Anterior cingulate cortex (tissue), 58 donors: ENCODE measurements at places on chromosomes 11 and 22.

DNA sequence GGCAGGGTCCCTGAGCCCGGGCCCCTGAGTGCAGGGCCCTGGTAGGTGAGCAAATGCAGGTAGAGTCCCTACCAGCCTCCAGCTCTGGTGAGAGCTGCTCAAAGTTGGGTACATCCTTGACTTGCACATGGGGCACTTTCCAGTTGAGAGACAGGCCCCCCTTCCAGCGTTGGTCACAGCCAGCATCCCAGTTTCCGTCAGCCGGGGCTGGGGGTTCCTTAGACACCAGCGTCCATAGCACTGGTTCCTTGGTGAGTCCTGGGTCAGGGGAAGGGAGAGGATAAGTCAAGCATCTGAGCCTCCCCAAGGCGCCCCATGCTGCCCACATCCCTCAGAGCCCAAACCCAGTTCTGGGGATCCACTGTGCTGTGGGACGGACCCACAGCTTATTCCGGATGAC lies 5.6 kb downstream of the PNPLA5 start:
- no peak for DNase-seq

DNA sequence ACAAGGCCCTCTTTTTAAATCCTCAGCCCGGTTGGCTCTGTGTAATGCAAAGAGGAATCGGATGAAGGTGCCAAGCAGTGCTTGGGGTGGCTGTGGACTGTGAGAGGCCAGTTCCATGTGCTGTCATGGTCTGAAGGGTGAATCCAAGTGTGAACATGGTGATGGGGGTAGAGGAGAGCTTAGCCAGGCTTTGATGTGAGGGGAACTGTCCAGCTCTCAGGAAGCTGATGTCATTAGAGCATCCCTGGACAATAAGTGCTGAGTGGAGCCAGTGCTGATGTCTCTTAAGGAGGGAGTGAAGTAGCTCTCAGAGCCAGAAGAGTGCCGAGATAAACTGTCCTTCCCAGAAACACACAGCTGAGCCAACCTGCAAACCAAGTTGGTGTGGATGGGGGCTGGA lies 53.6 kb downstream of the NAV2 start:
- no peak for DNase-seq

- no peak for DNase-seq
These were observed 4.0 kb downstream of the GRAP2 start for GRCh38 chr22:39904862-39905261.

DNA sequence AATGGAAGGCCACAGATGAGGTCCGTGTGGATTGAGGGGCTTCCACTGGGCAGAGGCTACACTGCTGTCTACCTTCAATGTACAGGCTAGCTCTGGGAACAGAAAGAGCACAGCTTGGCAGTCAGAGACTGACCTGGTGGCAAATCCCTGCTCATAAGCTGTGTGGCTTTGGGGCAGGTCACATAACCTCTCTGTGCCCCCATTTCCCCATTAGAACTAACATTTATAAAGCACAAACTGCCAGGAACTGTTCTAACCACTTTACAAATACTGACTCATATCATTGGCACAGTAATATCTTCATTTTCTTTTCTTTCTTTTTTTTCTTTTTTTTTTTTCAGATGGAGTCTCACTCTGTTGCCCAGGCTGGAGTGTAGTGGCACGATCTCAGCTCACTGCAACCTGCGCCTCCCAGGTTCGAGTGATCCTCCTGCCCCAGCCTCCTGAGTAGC lies 3.1 kb downstream of the FOSL1 start:
- DNase-seq, result no peak

DNA sequence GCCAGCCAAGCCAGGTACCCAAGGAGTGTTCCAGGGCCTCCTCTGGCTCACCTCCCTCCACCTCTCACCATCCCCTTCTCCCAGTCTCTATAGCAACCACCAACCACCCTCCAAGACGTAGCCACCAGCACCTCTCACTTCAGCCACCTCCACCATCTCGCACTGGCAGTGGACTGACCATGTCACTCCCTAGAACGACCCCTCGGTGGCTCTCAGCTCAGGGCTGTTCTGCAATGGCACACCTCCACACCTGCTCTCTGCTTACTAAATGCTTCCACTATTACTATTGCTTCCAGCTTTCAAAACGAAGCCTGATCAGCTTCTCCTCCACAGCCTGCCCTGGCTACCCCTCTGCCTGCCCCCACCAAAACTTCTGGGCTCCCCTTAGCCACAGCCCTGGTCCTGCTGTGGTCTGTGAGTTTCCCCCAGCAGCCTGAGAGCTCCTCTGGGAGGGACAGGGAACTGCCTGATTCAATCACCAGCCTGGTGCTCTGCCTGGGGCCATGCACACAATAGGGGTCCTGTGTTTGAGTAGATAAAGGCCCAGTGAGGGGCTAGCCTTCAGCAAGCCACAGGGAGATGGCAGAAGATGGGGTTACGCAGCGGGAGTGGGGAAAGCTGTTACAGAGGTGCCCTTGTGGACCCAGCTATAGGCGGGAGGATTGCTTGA lies 17.5 kb upstream of the CBX7 start:
- DNase-seq, result no peak

DNA sequence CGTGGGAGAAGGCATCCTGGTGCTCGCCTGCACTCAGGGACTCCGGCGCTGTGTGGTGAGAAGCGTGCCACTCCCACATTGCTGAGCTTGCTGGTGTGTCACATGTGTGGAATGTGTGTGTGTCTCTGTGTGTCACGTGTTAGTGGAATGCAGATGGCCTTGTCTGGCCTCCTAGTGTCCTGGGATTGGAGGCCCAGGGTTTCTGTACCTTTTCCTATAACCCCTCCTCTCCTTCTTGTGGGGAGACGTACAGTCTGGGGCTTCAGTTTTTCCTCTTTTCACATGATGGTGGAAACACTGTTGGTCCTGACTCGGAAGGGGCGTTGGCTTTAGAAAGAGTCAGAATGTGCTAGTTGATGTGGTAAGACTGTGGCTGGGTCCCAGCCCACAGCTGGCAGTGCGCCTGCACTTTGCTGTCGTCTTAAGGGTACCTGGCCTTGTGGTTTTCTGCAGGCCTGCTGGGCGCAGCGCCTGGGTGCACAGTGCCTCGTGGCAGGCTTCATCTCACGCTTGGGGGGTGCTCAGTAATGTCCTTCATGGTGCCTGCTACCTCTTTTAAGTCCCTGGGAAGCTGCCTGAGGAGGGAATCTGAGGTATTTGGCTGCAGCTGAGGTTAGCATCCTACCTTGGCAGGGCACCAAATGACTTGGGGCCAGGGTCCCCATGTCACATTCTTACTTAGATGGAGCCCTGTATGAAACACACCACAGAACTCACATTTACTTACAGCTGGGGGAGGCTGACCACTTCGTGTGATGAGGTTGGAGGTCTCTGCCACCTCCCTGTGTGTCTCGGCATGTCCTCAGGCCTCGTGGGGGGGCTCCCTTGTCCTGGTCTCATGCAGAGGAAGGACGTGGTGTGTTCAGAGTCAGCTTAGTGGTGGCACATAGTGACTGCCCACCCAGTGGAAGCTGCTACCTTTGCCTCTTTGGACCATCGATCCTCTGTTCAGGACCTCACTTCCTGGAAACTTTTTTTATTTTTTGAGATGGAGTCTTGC lies 61.9 kb downstream of the MED15 start:
- peak; percentile 19 for DNase-seq

DNA sequence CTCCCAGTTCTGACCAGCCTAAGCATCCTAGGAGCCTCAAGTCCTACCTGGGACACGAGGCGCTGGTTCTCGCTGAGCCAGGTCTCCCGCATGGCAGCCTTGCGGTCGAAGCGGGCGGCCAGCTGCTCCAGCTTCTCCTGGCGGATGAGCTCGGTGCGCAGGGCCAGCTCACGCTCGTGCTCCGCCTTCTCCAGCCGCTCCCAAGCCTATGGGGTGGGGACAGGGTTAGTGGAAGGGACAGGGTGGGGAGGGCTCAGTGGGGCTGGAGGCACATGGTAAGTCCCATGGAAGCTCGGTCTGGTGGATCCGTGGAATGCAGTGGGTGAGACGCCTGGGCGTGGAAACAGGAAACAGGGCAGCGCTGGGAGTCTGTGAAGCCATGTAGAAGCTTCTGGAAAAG lies 20.9 kb downstream of the SPTBN2 start:
- no peak for DNase-seq

DNA sequence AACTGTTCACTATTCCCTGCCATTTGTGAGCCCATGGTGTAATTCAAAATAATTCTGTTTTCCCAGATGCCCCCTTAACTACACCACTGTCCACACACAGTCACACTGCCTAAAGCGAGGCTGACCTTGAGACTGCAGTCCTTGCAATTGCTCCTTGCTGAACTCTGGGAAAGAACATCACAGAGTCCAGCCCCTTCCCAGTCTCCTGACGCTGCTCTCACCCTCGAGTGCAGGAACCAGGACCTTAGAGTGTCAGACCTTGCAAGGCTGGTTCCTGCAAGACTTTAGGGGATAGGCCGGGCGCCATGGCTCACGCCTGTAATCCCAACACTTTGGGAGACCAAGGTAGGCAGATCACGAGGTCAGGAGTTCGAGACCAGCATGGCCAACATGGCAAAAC lies 33.6 kb downstream of the AHNAK start:
- DNase-seq, result no peak

GRCh38 chr11:4611986-4612385 lies 4.0 kb upstream of the TRIM68 start:
- DNase-seq, result no peak

GRCh38 chr11:124644426-124645280 lies 22.0 kb downstream of the TBRG1 start:
- peak; percentile 40 for DNase-seq

- no peak for DNase-seq
These were observed 66.9 kb upstream of the SLC22A12 start for GRCh38 chr11:64524158-64524527.

DNA sequence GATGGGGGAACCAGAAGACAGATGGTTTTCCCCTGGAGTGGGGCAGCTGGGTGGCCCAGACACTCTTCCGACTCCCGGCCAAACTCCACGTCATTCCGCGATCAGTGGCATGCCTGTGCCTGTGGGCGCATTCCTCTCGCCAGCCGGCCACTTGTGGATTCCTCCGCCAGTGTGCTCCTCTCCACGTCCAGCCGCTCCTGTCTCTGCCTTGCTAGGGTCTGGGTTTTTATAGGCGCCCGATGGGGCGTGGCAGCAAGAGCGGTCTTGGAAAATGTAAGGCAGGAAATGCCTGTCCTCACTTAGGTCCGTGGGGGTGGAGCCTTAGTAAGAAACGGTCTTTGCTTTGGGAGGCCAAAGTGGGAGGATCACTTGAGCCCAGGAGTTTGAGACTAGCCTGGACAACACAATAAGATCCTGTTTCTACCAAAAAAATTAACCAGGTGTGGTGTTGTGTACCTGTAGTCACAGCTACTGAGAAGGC lies 81.6 kb upstream of the SEPTIN5 start:
- no peak for DNase-seq

- DNase-seq, result no peak
These were observed 58.9 kb downstream of the ABTB2 start for GRCh38 chr11:34298871-34299270.

DNA sequence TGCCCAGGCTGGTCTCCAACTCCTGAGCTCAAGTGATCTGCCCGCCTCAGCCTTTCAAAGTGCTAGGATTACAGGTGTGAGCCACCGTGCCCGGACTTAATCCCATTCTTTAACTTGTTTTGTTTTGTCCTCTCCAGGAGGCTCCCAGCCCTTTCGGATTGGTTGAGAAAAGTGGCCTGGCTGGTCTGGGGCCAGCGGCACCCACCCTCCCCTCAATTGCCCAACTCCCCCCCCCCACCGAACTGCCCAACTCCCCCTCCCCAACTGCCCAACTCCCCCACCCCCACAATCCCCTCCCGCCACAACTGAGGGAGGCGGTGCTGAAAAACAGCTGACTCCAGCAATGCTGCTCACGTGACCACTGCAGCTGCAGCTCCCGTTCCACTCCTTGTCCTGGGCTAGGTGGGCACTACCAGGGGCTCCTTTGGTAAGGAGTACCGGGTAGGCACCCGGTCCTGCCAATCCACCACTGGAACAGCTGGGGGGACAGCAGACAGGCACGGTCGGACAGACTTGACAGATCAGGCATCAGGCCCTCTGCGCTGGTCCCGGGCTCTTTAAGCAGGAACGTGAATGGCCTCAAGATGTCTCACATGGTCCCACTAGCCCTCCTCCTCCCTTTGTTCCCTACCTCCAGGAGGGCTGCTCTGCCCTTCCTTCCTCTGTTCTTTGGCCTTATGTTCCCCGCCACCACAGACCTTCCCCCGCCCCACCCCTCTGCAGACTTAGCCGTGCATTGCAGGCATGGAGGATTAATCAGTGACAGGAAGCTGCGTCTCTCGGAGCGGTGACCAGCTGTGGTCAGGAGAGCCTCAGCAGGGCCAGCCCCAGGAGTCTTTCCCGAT lies at the start of gene TCN2:
Gene TCN2 (plus strand): TSS at position 720 of the 845 bp plus-strand sequence. CDS start 158 bp downstream, outside the sequence.
- no peak for DNase-seq

GRCh38 chr11:17594686-17595192 lies 47.7 kb downstream of the OTOG start:
- DNase-seq, result no peak

DNA sequence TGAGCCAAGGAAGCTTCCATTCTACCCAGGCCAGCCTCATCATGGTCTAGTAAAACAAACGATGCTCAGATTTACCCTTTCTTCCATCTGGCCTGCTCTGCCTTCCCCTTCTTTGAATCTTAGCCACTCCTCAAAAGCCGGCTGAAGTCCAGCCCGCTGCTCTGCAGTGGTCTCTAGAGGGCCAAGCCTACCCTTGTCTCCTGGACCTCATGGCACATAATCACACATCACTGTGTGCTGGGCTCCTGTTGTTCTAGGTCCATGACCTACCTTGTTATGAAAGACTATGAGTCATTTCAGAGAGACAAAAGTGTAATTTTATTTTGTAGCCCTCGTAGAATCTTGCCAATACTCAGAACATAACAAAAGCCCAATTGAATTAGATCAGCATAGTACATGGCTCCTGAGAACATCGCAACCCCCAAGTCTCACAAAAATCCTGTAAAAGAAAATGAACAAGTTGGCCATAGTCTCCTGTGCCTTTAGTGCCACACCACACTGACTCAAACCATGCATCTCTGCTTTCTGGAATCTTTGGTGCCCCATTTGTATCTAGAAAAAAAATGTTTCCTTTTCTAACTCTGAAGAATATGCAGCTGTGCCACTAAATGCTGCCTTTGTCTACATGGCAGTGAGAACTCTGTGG lies 192.7 kb downstream of the OPCML start:
- DNase-seq, result no peak

DNA sequence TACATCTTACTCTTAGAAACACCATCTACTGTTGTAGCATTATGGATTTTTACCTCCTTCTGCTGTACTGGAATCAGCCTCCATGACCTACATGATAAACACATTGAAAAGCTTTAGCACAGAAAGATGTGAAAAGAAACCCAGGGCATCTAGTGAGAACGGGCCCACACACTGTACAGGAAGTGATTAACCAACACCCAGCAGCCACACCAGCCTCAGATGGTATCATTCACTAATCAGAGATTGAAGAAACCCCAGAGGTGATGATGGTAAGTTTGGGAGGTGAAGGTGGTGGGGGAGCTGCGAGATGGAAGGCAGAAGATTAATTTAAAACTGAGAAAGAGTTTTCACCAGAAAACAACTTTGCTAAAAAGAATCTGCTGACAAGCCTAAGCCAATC lies 46.1 kb downstream of the RASSF10 start:
- DNase-seq, result no peak

- DNase-seq, result no peak
These were observed 46.9 kb upstream of the TP53I11 start for GRCh38 chr11:44997566-44997965.

- no peak for DNase-seq
These were observed 12.9 kb downstream of the EED start for GRCh38 chr11:86257446-86257845.
